ENCODE measurements at places on chromosomes 3 and 15.
A peak's percentile ranks its signal among the peaks of the same experiment; 100 is the strongest.

DNA sequence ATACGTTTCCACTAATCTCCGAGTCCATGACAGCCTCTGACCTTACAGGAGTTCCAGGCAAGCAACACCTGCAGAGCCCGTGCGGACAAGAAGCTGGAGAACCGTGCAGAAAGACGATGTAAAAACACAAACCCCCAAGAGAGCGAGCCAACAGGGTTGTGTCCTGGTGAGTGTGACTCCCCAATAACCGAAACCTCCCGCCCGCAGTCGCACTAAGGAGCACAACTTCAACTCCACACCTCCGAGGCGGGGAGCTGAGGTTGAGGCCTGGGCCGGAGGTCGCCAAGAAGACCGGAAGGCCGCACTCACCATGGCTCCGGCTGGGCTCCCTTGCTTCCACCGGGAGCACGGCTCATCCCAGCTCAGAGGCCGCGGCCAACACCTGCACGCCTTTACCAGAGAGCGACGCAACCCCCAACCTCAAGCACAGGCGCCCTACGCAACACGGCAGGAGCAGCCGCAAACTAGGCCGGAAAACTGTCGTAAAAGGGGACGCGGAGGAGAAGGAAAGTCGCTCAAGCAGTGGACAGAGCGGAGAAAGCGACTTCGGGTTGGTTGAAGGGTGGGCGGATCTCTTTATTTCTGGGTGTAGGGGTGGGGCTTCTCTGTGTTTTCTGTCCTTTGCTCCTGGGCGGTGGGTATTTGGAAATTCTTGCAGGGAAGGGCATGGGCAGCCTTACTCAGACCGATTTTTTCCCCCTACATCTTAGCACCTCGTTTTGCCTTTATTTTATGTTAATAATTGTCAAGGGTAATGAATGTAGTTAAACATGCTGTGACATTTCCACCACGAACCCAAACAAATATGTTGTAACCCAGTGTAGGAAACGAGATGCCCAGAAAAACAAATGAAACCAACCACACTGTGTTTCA lies at the start of gene DNAJC19:
Gene DNAJC19, minus strand, starts transcription at position 446 of the 873 bp plus-strand sequence. Its CDS starts 134 bp downstream, at position 312.
- peak; percentile 95 for DNase-seq

DNA sequence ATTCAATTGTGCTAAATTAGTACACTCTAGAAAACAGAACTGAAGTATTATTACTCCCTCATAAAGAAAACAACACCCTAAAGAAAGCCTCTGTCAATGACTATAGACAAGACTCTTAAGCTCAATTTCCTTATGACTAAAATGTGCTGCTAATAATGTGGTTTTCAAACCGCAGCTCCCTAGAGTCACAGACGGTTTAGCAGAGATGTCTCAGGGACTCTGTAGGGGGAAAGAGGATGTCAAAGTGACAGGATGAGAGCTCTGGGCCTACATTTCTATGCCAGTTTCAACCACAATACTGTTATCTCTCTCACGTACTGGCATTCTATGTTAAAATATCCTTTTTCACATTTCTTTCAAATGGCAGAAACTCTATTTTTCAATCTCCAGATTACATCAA lies 37.6 kb upstream of the WDR49 start:
- DNase-seq: no peak

- no peak for DNase-seq
Measured at GRCh38 chr15:101063891-101064794, 145.0 kb downstream of the LRRK1 start.

GRCh38 chr3:151262871-151263525 lies 15.3 kb downstream of the P2RY14 start:
- no peak for DNase-seq

DNA sequence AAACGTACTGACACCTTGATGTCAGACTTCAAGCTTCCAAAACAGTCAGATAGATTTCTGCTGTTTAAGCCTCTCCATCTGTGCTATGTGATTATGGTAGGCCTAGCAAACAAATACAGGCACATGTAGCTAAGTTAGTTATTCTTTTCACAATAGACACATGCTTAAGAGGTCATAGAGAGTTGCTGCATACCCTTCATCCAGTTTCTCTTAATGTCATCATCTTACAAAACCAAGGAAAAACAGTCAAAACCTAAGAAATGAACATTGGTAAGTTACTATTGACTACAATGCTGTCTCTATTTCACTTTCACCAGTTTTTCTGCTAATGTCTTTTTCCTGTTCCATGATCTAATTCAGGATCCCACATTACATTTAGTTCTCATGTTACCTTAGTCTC lies 946.8 kb downstream of the TUSC7 start:
- DNase-seq: no peak

DNA sequence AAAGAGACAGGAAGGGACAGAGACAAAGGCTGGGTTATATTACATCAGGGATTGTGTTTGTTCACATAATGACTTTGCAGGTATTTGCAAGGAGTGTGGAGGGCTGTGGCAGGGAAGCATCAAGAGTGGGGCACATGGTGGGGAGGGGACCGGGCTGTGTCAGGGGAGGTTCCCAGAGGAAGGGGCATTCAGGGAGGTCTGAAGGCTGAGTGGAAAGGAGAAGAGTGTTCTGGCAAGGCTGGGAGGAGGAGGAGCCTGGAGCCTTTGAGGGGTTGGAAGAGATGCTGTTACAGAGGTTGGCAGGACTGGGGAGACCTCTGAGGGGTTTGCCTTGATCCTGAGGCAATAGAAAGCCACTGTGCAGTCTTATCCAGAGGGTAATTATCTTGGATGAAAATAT lies 49.4 kb downstream of the EXOG start:
- no peak for DNase-seq

DNA sequence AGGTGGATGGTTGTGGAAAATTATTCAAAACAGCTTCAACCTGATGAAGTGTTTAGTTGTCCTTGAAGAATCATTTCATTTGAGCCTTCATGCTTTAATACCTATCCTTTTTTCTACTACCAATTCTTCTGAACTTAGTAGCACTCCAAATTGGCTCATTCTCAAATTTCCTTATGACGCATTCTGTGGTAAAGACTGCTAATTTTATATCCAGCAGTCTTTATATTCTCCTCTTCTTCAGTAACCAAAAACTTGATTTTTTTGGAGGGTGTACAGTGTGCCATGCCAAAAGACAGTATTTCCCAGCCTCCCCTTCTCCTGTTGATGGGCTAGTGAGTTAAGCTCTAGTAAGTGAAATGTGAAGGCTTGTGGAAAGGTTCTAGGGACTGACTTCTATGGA lies 25.2 kb downstream of the CGNL1 start:
- DNase-seq: no peak

DNA sequence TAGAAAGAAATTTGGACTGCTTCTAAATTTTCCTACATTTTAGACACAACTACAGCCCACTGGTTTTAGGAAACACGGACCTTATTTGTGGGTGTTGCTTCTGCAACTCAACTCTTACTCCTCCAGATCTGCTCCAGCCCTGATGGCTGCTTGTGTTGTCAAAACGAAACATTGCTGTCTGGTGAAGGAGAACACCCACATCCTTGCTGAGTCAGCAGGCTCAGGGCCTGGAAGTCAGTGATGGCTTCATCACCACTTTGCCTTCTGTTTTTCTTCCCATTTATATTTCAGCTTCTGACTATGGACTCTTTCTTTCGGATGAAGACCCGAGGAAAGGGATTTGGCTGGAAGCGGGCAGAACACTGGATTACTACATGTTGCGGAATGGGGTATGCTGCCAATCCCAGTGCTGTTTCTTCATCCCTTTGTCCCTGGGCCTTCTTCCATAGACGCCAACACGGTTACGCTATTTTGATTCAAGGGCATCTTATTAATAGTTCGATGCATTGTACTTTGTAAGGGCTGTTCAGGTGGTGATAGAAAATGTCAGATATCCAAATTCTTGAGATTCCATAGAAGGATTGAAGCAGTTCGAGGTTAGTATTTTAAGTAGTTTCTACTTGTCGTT lies 392.6 kb upstream of the TPM1 start:
- no peak for DNase-seq

- DNase-seq: no peak
Measured at GRCh38 chr3:112001526-112001925, 2.8 kb downstream of the TAGLN3 start.

- DNase-seq: peak; percentile 54
Measured at GRCh38 chr3:128236657-128237056, 83.4 kb downstream of the EEFSEC start.

DNA sequence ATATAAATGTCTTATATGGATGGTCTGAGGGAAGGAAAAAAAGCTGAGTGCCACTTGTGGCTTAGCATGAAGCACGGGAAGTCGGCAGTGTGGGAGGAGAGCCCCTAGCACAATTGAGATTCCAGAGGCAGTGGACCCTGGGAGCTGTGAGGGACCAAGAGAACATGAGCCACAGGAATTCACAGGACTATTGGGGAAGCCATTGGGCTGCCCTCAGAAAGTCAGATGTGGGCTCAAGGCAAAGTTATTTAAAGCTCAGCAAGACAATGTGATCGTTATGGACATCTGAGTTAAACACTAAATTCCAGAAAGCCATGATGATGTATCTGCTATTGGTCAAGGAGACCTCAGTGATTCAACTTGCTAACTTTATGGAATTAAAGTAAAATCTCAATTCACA lies 380.8 kb upstream of the IL12A start:
- DNase-seq: no peak

DNA sequence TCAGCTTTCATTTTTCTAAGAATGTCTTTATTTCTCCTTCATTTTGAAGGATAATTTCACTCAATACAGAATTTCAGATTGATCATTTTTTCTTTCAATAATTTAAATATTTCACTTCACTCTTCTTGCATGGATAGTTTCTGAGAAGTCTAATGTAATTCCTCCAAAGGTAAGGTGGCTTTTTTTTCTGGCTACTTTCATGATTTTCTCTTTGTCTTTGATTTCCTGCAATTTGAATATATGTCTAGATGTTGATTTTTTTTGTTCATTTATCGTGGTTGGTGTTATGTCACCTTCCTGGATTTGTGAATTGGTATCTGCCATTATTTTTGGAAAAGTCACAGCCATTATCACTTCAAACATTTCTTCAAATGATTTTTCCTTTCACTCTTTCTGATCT lies 14.6 kb upstream of the MCF2L2 start:
- no peak for DNase-seq

DNA sequence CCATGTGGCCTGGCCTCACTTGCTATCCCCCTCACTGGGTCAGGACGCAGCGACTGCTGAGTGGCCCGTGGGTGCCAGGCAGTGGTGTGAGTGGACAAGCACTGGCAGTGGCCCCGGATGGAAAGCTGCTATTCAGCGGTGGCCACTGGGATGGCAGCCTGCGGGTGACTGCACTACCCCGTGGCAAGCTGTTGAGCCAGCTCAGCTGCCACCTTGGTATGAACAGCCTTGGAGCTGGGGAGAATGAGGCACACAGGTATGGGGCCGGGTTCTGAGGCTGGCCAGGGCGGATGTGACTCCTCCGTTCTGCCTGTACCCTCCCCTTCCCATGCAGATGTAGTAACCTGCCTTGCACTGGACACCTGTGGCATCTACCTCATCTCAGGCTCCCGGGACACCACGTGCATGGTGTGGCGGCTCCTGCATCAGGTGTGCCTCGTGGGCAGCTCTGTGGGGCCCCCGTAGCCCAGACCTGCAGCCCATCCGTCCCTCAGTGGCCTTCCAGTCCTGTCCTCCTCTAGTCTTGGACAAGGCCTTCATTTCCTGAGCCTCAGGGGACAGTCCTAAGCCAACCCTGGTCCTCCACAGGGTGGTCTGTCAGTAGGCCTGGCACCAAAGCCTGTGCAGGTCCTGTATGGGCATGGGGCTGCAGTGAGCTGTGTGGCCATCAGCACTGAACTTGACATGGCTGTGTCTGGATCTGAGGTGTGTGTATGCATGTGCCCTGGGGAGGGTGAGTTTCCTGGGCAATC lies 28.2 kb downstream of the NBEAL2 start:
- no peak for DNase-seq

DNA sequence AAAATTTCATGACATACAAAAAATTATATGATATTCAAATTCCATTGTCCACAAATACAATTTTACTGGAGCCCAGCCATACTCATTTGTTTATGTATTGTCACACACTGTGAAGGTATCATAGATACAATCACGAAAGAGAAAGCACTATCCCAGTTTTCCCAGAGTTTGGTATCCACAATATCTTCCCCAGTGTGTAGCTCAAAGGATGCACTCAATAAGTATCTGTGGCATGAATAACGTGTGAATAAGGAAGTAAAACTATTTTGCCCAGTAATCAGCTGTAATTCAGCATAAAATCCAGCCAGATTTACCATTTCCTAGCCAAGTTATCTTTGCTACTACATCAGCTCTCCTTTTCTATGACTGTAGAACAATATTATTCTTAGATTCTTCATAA lies 131.3 kb upstream of the KCNMB2 start:
- no peak for DNase-seq

- DNase-seq: no peak
Measured at GRCh38 chr3:133827684-133828083, 22.1 kb downstream of the SRPRB start.

- no peak for DNase-seq
Measured at GRCh38 chr3:45894015-45894414, 7.7 kb downstream of the CCR9 start.

DNA sequence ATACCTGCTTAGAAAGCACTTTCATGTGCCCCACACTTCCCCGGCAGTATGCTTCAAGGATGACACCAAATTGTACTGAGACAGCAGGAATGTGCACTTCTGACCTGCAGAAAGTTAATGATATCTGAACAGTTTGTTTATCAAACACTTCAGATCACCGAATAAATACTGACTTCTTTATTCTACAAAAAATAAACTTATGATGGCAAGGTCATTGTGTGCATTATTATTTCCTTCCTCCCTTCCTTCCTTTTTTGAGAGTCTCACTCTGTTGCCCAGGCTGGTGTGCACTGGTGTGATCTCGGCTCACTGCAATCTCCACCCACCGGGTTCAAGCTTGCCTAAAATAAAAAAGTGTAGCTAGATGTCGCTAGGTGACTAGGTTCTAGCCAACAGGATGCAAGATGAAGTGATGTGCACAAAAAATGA lies 80.3 kb downstream of the FAIM start:
- no peak for DNase-seq

- peak; percentile 68 for DNase-seq
Measured at GRCh38 chr3:130849091-130849552, 44.8 kb upstream of the ATP2C1 start.

DNA sequence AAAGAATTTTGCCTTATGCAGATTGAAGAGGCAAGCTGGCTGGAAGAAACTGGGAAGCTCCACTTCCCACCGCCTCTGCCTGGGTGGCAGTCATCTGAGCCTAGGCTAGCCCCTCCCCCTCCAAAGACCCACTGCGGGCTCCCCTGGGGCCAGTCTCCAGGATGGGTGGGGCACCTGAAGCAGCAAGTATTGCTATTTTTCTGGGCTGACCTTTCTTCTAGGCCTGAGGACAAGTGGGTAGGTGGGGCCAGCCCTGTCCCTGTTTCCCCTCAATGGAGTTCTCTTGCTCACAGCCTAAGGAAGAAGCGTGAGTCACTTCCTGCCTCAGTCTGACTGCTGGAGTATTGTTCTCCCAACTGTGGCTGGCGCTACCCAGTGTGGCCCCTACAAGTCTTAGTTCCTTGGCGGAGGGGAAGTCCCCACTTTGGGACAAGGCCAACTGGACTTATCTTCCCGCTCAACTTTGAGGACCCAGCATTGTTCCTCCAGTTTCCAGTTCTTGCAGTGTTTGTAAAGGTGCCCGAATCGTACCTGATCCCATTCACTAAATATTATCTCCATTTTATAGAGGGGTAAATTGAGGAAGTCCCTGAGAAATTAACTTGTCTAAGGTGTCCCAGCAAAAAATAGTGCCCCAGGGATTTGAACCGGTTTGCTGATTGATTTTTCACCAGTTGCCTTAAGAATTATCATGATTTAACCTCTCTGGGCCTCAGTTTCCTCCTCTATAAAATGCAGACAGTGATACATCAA lies 1.4 kb downstream of the FURIN start:
- DNase-seq: peak; percentile 24

All from NCI-H187 treated with DMSO at 0.1 percent for 48 hours (cell line).